T-cell (primary cell): ENCODE measurements at places on chromosomes 7 and 10.

DNA sequence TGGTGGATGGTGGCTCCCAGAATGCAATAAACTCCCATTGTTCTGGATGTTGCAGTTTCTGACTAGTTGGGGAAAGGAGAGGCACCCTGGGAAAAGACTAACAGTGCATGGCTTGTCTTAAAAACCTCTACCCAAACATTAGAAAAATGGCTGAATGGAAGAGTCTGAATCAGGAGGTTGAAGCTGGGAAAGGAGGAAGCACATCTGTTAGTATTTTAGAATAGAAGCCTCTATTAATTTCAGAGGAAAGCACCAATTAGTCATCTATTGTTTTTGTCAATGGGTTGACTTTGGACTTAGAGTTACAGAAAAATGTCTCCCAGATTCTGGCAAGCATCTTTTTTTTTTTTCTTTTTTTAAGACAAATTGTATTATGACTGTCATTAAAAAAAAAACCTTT, 56.1 kb upstream of the ELMO1 start:
- DNase-seq, result no peak

DNA sequence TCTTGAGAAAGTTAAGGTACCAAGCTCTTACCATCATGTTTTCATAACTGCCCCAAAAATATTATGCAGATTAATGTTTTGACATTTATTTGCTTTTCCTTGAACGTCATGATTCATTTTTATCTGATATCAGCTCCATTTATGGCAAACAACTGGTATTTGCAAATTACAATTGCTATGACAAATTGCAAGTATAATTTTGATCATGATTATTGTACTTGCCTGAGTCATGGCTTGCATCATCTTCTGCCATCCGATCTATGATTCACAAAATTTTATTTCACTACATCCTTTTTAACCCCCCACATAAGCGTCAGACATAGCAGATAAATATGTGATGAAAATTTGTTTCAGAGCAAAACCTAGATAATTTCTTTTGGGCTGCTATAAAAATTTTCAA, 155.0 kb downstream of the STK31 start:
- no peak for DNase-seq

DNA sequence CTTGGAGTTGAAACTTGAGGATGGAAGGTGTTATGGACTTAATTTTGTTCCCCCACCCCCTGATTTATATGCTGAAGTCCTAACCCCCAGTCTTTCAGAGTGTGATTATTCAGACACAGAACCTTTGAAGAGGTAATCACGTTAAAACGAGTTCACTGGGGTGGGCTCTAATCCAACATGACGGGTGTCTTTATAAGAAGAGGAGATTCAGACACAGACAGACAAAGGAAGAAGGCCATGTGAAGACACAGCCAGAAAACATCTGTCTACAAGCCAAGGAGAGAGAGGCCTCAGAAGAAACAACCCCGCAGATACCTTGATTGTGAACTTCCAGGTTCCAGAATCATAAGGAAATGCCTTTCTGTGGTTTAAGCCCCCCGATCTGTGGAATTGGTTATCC, 37.0 kb downstream of the GHRHR start:
- DNase-seq, result no peak

- DNase-seq, result no peak
Observed at GRCh38 chr7:26782501-26782900, 81.9 kb downstream of the SKAP2 start.

- DNase-seq, result no peak
Observed at GRCh38 chr7:48090095-48090805, 1.2 kb downstream of the UPP1 start.

- no peak for DNase-seq
Observed at GRCh38 chr7:69553190-69553589, 45.1 kb upstream of the AUTS2 start.

DNA sequence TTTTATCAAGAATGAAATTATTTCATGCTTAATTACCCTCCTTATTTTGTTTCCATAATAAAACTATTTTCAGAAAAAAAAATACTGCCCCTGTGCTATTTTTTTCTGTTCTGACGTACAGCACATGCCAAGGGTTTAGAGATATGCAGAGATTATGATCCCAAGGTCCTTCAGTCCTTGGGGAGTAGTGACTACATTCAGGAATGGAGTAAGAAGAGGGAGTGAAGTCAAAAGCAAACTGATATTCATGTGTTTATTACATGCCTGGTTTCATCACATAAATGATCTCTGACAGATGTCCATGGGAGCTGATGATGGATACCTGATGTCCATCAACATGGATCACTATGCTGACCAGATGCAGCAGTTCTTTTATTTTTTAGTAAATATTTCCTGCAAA, 17.2 kb downstream of the AKAP9 start:
- DNase-seq, result no peak

DNA sequence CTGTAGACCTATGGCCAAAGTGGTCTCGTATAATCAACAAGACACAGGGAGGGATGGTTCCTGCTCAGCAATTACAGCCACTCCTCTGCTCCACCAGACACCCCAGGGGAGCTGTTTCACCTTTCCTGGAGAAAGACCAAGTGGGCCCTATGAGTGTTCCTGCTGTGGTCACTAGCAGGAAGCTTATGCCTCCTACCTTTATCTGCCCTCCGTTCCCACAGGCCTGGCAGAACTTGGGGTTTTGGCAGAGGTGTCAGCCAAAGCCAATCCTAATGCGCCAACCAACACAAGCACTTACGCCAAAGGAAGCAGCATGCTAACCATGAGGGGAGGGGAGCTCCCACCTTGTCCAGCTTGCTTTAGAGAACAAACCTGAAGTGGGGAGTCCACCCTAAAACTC, 31.2 kb downstream of the XPNPEP1 start:
- DNase-seq, result no peak

GRCh38 chr10:31134311-31134952, 102.8 kb upstream of the ZNF438 start:
- DNase-seq, result no peak

- no peak for DNase-seq
Observed at GRCh38 chr10:37952926-37953325, 23.5 kb downstream of the ZNF25 start.

DNA sequence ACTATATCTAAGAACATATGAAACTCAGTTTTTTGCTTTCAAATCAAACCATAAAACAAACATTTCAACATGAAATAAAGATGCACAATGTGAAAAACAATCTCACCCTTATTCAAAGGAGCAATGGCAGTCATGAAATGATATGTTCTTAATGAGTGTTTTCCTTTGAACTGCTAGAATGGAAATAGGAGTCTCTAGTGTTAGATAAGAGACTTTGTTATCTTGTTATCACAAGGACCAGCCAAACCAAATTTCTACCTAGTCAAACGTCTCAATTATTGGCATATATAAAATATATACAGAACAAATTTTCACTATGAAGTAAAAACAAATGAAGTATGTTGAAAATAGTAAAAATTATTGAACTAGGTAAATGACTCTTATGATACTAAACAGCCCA, 1.2 kb downstream of the VPS41 start:
- no peak for DNase-seq

- DNase-seq, result no peak
Observed at GRCh38 chr10:121684276-121684675, 86.0 kb upstream of the FGFR2 start.

- DNase-seq, result peak; percentile 18
Observed at GRCh38 chr7:150481186-150481920, 30.9 kb downstream of the GIMAP8 start.

DNA sequence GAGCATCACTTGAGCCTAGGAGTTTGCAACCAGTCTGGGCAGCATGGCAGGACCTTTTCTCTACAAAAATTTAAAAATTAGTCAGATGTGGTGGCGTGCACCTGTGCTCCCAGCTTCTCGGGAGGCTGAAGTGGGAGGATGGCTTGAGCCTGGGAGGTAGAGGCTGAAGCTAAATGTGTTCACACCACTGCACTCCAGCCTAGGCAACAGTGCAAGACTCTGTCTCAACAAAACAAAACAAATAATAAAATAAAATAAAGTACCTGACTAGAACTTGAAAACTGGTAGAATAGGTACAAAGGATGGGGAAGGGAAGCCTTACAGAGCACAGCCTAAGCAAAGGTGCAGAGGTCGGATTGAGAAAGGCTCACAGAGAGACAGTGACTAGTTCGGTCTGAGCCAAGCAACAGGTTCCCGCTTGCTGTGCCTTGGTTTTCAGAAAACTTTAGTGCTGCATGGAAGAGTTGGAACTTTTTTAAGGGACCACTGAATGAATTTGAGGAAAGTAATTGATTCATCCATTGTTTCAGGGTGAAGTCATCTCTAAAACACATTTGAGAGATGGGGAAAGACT, 100.1 kb upstream of the STK17A start:
- no peak for DNase-seq

GRCh38 chr7:2564970-2565540, 6.3 kb downstream of the IQCE start:
- no peak for DNase-seq

DNA sequence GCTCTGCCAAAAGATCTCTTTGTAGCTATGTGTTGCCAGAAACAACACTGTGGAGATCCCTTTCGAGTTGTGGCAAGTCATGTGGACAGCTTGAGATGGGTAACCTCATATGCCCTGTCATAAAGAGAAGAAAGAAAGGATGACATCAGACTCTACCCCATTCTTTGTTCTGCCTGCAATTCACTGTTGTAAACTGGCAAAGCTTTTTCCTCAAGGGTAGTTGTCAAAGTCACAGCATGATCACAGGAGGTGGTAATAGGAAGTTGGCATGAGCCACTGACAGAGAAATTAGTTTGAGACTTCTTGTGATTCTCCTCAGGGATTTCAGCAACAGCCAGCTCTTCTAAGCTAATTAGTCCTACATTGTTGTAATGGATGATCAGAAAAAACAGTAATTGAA, 19.4 kb upstream of the MINDY3 start:
- DNase-seq, result no peak

DNA sequence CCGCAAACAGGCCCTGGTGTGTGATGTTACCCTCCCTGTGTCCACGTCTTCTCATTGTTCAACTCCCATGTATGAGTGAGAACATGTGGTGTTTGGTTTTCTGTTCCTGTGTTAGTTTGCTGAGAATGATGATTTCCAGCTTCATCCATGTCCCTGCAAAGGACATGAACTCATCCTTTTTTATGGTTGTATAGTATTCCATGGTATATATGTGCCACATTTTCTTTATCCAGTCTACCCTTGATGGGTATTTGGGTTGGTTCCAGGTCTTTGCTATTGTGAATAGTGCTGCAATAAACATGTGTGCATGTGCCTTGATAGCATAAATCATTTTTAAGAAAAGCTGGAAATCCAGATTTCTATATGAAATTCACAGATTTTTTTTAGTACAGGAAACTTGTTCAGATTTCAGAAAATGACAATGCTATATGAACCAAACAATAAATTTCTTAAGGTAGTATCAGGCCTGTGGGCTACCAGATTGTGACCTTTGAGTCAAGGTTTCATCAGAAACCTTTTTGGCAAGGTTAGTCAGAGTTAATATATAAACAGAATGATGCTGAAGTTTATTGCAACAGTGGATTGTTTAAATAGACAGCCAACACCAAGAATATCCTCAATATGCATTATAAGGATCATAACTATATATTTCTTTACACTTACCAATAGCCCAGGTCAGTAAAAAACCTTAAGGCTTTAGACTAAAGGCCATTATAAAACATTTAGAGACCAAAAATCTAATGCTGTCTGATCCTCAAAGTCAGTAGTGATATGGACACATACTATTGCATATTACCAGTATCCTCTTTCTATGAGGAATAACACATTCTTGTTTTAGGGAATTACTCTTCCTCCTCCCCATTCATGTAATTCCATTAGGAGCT, 68.7 kb upstream of the PAPSS2 start:
- DNase-seq, result no peak

DNA sequence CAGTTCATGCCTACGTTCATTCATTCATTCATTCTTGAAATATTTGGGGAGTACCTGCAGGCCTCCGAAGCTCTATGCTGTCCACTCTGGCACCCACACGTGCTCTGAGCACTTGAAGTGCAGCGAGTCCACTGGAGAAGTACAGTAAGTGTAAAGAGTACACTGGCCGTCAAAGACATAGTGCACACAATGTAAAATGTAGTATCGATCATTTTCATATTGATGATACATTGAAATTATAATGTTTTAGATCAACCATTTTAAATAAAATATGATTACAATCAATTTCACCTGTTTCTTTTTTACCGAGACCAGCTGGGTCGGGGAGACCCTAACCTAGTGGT, 37.0 kb upstream of the PURB start:
- DNase-seq, result no peak

DNA sequence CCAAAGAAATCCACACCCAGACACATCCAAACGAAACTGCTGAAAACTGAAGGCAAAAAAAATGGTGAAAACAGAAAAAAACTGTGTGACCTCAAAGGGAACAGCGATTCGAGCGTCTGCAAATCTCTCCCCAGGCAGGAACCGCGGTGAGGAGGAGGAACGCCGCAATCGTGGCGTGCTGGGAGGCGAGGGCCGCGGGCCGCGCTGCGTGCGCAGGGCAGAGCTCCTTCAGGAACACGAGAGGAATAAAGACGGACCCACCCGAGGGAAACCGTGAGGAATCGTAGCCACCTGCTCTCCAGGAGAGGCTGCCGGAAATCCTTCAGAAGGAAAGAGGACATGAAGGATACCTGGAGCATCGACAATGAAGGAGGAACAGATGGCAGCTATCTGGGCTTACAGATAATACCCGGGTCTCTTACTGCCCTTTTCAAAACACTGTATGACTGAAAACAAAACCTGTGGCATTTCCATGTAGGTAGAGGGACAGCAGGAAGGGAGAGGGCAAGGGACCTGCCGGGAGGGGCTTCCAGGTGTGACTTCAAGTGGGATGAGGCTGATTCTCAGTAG, 266.0 kb downstream of the MAD1L1 start:
- DNase-seq, result no peak

GRCh38 chr7:148607151-148607661, 16.6 kb downstream of the C7orf33 start:
- DNase-seq, result no peak

GRCh38 chr10:77446700-77447099, 190.9 kb downstream of the KCNMA1 start:
- DNase-seq, result no peak

DNA sequence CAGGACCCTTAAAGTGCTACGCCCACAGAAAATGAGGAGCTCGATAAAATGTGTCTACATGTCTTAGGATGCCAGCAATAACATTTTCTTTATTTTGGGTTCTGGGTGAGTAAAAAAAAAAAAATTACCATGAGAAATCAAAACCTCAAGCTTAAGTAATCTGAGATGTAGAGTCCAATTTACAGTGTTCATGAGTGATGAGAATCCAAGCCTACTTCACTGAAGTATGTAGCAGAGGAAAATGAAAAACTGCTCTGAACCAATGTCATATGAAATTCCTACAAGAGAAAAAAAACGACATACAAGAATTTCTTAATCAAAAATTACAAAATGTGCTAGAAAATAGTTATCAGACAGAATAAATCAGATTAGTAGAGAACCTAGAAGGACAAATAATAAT, 274.4 kb downstream of the HTR7 start:
- DNase-seq, result no peak
